ENCODE measurements at places on chromosomes 4 and X. TPM values are rescaled to one million over a fixed set of nuclear protein-coding genes. Genes with fewer than 3 reads are reported as not detected.

DNA sequence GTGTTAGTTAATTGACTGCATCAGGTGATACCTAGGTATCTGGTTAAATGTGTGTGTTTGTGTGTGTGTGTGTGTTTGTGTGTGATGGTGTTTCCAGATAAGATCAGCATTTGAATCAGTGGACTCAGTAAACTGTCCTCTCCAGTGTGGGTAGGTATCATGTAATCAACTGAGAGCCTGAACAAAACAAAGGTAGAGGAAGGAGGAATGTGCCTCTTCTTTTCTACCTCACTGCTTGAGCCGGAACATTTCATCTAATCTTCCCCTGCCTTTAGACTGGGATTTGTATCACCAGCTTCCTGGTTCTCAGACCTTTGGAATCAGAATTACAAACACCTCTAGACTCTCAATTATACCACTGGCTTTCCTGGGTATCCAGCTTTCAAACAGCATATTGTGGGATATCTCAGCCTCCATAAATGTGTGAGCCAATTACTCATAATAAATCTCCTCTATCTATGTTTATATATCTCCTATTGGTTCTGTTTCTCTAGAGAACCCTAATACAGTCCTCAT, 120.5 kb downstream of the TBCK start:
- peaks cover 8% of the 10 kb centered on the region for H3K36me3 ChIP-seq
- no peaks in the 10 kb centered on the region for H3K4me1 ChIP-seq
- H3K27me3 ChIP-seq: no peaks in the 10 kb centered on the region
- no peak overlapping the region for H3K27ac ChIP-seq
- H3K4me3 ChIP-seq: no peak overlapping the region

- no peak overlapping the region for H3K27ac ChIP-seq
- H3K36me3 ChIP-seq: no peaks in the 10 kb centered on the region
- H3K4me1 ChIP-seq: no peaks in the 10 kb centered on the region
- no peak for DNase-seq
- H3K27me3 ChIP-seq: no peaks in the 10 kb centered on the region
These were observed 246.5 kb downstream of the PPP1R2C start for GRCh38 chrX:42531441-42531840.

DNA sequence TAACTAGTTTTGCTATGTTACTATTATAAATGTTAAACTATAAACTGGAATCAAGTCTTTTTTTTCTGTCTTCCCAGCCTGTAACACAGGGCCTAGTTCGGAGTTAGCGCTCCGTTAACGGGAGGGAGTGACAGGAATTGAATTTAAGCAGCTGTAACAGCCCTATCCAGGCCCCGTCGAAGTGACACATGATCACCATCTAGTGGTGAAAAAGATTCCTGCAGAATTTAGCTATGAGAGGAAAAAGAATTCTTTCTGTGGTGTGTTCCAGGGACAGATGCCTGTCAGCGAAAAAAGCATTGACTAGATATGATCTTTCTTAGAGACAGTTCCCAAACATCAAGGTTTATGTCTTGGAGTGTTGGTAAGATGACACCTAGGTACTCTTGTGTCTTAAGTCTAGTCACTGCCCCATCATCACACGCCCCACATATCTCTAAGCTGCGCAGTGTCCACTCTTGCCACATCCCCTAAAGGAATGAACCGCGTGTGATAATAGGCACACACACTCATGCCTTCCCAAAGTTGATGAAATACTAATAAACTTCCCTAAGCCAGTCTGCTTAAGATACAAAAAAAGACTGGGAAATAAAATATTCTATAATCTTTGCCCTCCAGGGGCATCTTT, 2.1 kb downstream of the GAB3 start:
- peaks cover 47% of the 10 kb centered on the region for H3K27me3 ChIP-seq
- H3K4me3 ChIP-seq: no peak overlapping the region
- no peak overlapping the region for H3K27ac ChIP-seq
- no peak for DNase-seq
- H3K36me3 ChIP-seq: no peaks in the 10 kb centered on the region
- H3K4me1 ChIP-seq: no peaks in the 10 kb centered on the region

DNA sequence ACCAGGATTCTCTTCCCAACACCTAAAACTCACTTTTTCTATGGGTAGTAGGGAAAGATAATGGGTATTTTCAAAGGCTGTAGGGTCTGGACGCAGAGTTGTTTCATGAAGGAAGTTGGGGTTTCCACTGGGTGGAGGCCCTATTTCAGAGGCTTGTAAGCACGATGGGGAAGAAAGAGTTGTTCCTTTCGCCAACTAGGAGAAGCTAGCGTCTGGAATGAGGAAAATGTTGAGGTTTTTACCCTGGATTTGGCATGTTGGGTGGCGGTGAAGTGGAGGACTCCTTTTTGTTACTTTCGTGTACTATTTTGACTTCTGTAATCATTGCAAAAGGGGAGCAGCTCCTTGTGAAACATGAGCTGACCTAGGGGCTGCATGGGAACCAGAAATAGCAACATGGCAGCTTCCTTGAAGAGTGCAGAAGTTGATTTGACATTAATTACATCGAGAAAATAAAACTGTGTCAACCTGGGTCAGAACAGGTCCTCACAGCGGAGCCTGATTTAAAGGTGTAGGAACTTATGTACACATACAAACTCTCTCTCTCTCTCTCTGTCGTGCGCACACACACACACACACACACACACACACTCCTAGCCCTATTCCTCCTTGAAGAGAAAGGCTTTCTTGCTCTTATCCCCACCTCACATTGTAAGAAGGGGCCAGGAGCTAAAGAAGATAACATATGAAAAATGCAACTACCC, 19.1 kb downstream of the VSIG4 start:
- no peaks in the 10 kb centered on the region for H3K4me1 ChIP-seq
- no peak overlapping the region for H3K4me3 ChIP-seq
- no peak overlapping the region for H3K27ac ChIP-seq
- no peak for DNase-seq
- no peaks in the 10 kb centered on the region for H3K27me3 ChIP-seq
- no peaks in the 10 kb centered on the region for H3K36me3 ChIP-seq

DNA sequence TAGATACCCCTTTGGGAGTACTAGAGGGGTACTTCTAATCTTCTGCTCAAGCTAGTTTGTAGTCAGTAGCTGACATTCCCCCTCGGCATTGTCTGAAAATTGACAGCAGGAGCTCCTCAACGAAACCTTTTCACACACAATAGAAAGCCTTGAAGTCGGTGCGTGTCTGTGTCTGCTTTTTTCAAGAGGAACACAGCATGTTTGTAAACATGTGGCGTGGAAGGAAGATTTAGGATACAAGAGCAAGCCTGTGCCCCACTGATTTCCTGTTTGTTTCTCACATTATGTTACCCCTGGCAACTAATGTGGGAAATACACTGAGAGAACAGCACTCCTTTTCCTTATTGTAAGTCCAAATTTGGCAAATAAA, 252.6 kb downstream of the ANKRD50 start:
- no peak for DNase-seq
- no peaks in the 10 kb centered on the region for H3K27me3 ChIP-seq
- H3K27ac ChIP-seq: no peak overlapping the region
- H3K36me3 ChIP-seq: no peaks in the 10 kb centered on the region
- no peak overlapping the region for H3K4me3 ChIP-seq
- no peaks in the 10 kb centered on the region for H3K4me1 ChIP-seq

GRCh38 chrX:30241724-30242415, at the start of gene MAGEB4:
Gene MAGEB4 (plus strand): TSS chrX:30242000. CDS start chrX:30242136, 136 bp downstream.
- H3K4me1 ChIP-seq: no peaks in the 10 kb centered on the region
- no peak within 1 kb of the TSS for H3K4me3 ChIP-seq
- H3K27ac ChIP-seq: no peak within 1 kb of the TSS
- no peaks in the 10 kb centered on the region for H3K36me3 ChIP-seq
- no peak for DNase-seq

DNA sequence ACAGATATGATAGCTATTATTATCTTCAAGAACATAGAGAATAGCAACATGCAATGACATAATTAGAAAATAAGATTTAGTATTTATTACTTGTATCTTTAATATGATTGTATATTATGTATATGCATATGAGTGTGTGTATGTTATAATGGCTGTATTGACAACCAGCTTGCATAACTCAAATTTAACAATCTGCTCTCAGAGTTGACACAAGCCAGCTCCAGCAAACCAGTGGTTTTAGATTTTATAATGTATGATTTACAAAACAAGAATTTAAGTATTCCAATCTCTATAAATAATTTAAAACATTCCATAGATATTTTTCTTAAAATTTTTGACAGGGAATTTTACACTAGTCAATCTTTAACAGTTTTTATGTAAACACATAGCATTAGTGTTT, 935.9 kb upstream of the EPHA5 start:
- no peak overlapping the region for H3K27ac ChIP-seq
- H3K4me3 ChIP-seq: no peak overlapping the region
- DNase-seq: no peak

- H3K27ac ChIP-seq: no peak overlapping the region
- H3K36me3 ChIP-seq: no peaks in the 10 kb centered on the region
- H3K4me3 ChIP-seq: no peak overlapping the region
- no peaks in the 10 kb centered on the region for H3K27me3 ChIP-seq
These were observed 10.9 kb upstream of the UBE2K start for GRCh38 chr4:39687014-39687413.

DNA sequence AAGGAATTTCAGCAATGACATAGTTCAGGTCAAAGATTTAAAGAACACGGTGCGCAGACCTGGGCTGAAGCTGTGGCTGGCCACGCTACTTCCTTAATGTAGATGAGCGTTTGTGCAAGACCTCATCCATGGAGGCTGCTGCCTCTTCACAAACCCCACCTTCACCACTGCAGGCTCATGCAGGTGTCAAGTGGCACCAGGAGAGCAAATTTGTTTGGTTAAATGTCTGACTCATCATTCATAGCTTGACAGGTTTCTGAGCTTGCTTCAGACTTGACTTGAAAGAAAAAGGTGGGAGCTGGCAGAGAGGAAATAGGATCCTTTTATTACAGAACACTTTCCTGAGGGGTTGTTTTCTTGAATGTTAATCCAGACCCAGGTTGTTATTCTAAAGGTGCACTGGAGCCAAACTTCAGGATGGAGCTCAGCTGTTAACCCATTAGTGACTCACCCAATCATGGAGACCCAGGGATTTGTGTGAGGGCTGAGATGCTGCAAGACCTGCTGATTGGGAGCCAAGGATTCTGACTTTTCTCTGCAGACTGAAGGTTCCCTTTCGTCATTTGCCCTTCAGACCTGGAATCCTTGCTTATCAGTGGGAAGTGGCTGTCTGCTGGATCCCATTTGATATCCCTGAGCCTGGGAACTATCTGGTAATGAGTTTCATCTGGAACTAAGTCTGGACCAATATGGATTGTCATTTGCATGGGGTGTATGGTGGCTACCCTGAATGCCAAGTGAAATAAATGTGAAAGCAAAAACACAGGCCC, 315.3 kb downstream of the PTTG2 start:
- H3K27me3 ChIP-seq: no peaks in the 10 kb centered on the region
- H3K4me1 ChIP-seq: peaks cover 21% of the 10 kb centered on the region
- H3K36me3 ChIP-seq: peaks cover 3% of the 10 kb centered on the region
- peak overlapping the region; percentile 42 for H3K4me3 ChIP-seq

DNA sequence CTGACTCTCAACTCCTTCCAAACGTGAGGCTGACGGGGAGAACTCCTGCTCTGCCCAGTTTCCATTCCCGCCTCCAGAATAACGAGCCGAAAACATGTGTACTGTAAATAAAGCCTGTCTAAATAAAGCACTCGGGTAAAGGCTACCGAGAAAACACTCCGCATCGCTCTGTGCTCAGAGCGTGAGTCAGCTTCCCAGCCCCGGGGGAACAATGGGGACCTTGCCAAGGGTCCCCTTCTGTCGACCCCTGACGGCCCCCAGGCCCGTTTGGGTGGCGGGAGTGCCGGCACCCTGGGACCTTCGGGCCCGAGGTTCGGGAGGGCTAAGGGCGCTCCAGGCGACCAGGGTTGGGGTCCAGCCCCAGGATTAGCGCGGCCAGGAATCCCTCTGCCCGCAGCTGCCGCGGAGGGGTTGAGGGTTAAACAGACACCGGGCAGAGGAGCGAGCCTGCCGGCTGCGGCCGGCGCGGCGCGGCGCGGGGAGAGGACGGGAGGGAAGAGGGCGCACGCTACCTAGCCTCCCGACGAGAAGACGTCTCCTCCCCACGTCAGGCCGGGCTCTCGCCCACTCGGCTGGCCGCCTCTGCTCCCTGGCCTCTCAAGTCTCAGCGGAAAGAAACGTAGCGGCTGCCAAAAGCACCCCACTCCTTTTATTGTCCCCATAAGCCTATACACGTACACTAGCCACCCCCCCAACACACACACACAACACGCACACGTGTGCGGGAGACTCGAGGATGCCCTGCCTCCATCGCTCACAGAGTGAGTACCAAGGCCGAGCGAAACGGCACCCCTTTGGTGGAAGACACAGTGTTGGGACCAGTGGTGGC, 85.5 kb downstream of the BCOR start:
- peaks cover 18% of the 10 kb centered on the region for H3K4me1 ChIP-seq
- H3K27me3 ChIP-seq: peaks cover 21% of the 10 kb centered on the region
- H3K27ac ChIP-seq: no peak overlapping the region
- DNase-seq: no peak
- H3K36me3 ChIP-seq: no peaks in the 10 kb centered on the region
- H3K4me3 ChIP-seq: peak overlapping the region; percentile 81

DNA sequence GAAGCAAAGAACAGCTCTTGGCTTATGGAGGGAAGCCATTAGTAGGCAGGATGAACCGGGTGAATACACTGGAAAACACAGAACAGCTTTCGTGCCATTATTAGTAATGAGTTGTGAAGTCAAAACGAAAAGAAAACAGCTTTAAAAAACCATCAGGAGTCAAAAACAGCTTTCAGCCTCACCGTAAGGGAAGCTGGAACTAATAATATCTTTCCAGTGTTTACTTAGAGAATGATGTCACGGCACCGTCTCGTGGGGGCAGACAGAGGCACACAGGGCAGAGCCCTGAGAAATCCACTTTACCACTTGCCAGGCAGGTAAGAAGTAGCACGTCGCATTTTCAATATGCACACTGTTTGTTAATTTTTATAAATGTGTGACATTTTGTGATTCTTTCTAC, 37.9 kb upstream of the HMX1 start:
- no peak overlapping the region for H3K27ac ChIP-seq
- H3K4me3 ChIP-seq: no peak overlapping the region
- DNase-seq: no peak

DNA sequence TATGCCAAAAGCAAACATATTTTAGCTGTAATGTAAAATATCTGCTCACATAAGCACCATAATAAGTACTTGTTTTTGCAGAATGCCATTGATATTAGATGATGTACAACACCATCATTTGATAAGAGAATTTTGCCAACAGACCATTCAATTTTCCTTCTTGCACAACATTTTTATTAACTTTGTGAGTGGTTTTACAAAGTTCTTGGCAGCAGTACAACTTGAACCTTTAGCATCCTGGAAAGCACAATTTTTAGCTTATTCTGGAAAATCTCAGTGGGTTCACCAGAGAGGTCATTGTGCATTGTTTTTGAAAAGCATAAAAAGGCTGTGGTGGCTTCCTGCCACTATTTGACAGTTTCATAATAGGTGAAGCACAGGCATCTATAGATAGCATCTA, 26.4 kb upstream of the REPS2 start:
- H3K36me3 ChIP-seq: no peaks in the 10 kb centered on the region
- no peak overlapping the region for H3K27ac ChIP-seq
- H3K27me3 ChIP-seq: no peaks in the 10 kb centered on the region

- H3K4me3 ChIP-seq: no peak overlapping the region
- no peaks in the 10 kb centered on the region for H3K4me1 ChIP-seq
- H3K27ac ChIP-seq: no peak overlapping the region
- H3K36me3 ChIP-seq: no peaks in the 10 kb centered on the region
These were observed 115.8 kb upstream of the INPP4B start for GRCh38 chr4:142961866-142962265.

The TLR1 gene
- 0.36 TPM for total RNA-seq

The GUCY1A1 gene
- 6.2 TPM for total RNA-seq

The IL21 gene
- not detected for total RNA-seq

The GPC3 gene
- total RNA-seq: 628 TPM

The DHRSX gene
- total RNA-seq: 34.2 TPM

The ITGB1BP2 gene
- 3.6 TPM for total RNA-seq

The ASB9 gene
- 2.0 TPM for total RNA-seq

The TCEAL7 gene
- 6.2 TPM for total RNA-seq

The TNIP2 gene
- 25.3 TPM for total RNA-seq

The BST1 gene
- 3.4 TPM for total RNA-seq
